ENCODE measurements at places on chromosomes 6 and 20.

- DNase-seq, result no peak
These were observed 5.1 kb upstream of the TUBB1 start for GRCh38 chr20:59013959-59014608.

DNA sequence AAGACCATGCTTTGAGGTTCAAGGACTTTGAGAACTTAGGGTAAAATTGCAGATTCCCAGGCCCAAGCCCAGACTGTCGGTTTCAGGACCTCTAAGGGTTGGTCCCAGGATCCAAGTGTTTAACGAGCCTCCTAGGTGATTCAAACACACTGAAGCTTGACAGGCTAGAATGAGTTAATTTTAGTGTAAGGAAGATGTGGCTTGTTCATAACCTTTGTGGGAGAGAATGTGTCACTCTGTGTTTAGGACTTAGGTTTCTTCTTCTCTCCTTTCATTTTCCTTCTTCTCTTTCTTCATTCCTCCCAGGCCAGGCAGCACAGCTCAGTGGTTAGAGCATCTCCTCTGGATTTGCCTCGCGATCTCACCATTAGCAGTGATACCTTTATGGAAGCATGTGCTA is 104.8 kb upstream of the KCNG1 start:
- DNase-seq, result no peak

GRCh38 chr6:16564436-16564835 is 196.8 kb downstream of the ATXN1 start:
- no peak for DNase-seq

DNA sequence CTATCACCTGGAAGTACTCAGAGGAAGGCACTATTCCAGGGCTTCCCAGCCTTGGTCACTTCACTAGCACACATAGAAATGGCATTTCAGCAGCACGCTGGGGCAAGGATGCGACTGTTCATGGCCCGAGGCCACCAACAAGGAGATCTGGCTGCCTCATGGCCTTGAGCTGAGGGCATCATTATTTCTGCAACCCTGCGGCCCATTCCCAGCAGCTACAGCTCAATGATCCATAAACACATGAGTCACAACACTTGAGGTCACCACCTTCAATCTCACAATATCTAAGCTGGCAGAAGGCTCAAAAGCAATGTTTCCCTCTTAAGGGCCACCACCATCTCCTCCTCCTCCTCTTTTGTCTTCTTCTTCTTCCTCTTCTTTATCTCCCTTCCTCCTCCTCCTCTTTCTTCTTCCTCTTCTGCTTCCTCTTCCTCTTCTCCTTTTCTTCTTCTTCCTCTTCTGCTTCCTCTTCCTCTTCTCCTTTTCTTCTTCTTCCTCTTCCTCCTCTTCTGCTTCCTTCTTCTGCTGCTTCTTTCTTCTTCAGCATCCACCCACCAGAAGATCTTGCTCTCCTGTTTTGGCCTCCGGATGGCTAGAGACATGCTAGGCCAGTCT is 382.9 kb upstream of the CNR1 start:
- no peak for DNase-seq

- DNase-seq, result no peak
These were observed 5.9 kb downstream of the MAP7 start for GRCh38 chr6:136544326-136544725.

DNA sequence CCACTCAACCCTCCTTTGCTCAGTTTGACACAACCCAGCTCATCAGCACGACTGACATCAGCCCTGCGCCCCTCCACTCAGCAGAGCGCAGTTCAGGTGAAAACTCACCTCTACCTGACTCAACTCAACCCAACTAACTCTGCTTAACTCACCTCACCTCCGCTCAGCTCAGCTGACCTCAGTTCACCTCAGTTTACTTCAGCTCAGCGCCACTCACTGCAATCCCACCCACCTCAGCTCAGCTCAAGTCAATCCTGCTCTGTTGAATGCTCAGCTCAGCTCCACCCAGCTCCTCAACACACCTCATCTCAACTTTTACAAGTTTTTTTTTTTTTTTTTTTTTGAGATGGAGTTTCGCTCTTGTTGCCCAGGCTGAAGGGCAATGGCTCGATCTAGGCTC is 39.6 kb downstream of the CEBPB start:
- DNase-seq, result no peak

GRCh38 chr20:38180781-38181180 is 15.7 kb upstream of the TGM2 start:
- DNase-seq, result no peak

DNA sequence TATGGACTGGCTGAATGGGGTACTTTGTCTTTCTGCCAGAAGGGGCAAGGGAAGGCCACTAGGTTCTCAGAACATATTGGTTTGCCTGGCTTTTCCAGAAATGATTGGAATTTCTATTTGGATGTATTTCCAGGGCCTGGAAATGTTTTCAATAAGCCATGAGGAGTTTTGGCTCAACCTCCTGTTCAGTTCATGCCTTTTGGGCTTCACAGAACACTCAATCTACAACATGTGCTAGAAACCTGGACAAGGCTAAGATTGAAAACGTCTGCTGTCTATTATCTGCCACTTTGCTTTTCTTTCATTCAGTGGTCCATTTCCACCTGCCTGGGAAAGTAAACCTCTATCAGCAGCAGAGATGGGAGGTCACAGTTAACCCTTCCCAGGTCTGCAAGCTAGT is 793.4 kb downstream of the TENT5A start:
- DNase-seq, result no peak

DNA sequence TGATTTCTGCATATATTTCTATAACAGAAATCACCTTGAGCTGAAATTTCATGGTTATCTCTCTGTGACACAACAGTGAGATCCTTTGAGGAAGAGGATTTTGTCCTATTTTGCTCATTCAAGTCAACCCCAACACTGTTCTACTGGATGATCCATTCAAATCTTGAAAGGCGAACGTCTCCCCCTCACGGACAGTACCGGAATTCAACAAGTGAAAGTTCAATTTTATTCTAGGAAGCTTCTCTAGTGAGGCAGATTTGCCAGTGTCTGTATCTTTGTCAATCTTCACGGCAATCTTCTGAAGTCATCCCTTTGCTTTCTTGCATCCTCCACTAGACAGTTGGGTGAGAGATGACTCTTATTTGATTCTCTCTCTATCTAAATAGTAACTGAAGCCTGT is 91.7 kb upstream of the PDE7B start:
- no peak for DNase-seq

DNA sequence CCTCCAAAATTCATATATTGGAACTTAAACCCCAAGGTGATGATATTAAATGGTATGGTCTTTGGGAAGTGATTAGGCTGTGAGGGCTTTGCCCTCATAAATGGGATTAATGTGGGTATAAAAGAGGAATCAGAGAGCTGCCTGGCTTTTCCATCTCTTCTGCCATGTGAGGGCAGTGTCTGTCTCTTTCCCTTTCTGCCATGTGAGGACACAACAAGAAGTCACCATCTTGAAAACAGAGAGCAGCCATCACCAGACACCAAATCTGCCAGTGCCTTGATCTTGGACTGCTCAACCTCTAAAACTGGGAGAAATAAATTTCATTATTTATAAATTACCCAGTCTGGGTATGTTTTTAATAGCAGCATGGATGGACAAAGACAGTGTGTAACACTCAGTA is 263.0 kb downstream of the PAX1 start:
- DNase-seq, result no peak

DNA sequence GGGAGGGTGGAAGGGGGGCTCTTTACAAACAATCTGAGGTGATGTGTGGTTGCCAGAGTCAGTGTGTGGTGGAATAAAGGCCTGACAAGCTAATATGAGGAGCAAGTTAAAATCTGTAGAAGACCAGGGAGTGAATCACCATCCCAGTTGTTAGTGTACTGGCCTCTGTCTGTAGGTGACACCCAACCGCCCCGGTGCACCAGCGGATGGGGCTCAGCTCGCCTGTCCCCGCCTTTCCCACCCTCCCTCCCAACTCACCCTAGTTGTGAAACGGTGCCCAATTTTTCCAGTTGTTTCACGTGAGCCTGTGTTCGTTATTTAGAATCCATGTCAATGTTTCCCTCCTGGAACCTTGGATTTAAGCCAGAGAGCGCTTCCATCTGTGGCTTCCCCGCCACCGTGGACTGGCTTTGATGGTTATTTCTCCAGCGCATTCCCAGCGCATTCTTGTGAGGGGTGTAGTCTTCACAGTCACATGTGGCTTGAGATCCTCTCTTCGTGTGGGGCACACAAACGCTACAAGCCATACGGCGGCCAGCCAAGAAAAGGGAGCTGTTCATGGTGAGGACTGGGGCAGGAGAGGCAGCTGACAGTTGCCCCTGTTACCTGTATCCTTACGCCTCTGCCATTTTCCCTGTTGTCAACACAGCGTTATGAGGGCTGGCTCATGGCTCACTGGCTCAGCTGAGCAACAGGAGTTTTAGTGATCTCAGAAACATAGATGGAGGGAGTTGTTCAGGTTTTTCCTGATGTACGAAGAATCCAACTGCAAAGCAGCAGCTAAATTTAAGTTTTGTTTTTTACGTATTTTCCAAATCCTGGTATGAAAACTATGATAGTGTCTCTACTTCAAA is 137.6 kb downstream of the ZDHHC14 start:
- no peak for DNase-seq

GRCh38 chr6:3455569-3456394 is 1.1 kb downstream of the SLC22A23 start:
- DNase-seq, result no peak

DNA sequence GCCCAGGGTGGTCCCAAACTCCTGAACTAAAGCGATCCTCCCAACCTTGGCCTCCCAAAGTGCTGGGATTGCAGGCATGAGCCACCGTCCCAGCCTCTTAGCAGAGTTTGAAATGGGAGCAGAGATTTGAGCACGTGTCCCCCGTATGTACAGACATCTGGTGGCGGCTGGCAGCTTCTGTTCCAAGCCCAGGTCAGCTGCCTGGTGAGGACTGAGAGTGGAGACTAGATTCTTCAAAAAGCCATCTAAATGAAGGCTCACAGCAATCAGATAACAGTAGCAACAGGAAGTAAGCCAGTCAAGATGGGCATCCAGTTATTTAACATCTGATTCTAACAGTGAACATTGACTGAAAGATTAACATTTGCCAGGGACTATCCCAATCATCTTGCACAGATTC is 128.1 kb upstream of the AKAP12 start:
- no peak for DNase-seq

Data from stimulated activated CD8-positive, alpha-beta memory T cell treated with anti-CD3 and anti-CD28 coated beads, Interleukin-7, amount 100 ng/mL, for 4 hours (primary cell).